Fibroblast of pulmonary artery (primary cell): ENCODE measurements at places on chromosomes 7 and 10.

DNA sequence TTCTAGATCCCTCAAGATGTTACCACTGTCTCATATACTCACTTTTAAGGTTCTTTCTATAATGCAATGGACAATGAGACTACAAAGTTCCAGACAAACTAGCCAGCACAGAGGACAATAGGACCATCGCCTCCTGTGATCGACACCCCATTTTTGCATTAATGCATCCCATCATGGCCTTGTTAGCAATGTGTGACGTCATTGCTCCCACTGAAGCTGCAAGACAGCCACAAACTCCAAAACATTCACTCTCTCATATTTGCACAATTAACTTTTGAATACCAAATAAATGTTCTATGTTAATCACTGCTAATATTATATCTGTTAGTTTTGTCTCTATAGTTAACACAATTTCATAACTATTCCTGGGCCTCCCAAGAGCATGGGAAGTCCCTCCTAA is 88.8 kb upstream of the TMEM72 start:
- no peak for DNase-seq

GRCh38 chr7:39392151-39392550 is 174.1 kb upstream of the YAE1 start:
- no peak for DNase-seq

DNA sequence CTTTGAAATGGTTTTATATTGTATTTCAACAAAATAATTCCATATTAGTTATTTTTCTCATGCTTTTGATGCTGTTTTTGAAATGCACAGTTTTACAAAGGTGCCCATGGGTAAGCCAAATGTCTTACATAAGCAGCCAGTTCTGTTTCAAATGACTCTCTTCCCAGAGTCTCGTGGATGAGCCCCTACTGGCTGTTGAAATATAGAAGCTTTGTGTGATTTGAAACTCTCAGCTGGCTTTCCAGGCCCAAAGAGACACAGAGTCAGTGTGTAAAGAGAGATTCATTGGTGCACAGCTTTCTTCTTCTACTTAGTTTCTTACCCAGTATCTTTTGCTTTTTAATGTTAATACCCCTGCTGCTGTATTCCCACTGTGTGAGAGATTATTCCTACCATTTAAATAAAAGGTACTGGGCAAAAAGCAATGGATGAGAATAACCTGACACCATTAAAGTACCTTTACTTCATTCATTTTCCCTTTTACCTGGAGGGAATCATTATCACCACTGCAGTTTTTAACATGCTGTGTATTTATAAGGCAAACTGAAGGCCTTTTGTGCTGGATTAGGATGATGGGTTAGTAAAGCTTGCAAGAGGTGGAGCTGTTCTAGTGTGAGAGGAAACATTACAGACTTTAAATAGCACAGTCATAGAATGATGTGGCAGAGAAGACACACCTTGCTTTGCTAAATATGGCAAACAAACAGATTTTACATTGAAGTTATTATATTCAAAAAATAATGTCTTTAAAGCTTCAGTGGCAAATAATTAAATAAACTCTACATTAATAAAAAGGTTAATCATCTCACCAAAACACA is 415.1 kb downstream of the THSD7A start:
- no peak for DNase-seq

DNA sequence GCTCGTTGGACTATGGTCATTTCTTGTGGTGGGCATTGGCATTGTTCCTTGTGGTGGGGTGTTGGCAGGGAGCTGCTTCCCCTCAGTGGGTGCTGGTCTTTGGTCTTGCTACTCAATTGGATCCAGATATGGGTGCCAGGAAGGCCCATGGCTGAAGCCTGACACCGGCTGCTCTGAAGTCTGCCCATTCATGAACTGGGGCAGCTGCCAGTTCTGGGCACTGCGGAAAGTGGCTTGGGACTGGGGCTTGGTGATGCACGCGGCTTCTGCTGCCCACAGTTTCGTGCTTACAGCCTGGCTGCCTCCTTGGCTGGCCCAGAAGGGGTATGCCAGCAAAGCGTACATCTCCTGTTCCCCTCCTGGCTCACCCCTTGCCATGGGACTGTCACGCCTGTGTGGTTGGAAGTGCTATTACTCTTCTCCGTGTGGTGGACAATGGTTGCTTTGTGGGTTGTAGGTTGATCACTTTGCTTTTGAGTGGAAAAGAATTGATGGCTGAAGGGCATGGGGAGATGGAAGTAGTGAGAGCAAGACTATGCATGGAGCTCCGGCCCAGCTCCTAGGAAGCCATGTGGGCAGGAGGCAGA is 54.7 kb downstream of the ADAMTS14 start:
- no peak for DNase-seq

DNA sequence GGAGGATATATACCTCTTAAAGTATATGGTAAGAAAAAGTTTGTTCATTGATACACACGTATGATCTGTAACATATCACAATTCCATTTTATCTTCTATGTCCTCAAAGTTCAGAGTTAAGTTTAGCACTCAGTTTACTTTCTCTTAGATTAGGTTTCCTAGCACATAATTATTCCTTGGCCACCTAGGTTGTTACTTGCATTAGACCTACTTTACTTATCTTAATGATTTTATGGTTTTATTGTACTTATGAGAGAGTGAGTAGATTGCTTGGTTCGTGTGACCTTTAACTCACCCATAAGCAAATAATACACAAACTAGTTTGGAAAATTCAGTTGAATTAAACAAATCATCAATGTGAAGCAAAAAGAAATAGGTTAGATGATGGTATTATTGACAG is 33.9 kb upstream of the SP4 start:
- DNase-seq, result no peak

DNA sequence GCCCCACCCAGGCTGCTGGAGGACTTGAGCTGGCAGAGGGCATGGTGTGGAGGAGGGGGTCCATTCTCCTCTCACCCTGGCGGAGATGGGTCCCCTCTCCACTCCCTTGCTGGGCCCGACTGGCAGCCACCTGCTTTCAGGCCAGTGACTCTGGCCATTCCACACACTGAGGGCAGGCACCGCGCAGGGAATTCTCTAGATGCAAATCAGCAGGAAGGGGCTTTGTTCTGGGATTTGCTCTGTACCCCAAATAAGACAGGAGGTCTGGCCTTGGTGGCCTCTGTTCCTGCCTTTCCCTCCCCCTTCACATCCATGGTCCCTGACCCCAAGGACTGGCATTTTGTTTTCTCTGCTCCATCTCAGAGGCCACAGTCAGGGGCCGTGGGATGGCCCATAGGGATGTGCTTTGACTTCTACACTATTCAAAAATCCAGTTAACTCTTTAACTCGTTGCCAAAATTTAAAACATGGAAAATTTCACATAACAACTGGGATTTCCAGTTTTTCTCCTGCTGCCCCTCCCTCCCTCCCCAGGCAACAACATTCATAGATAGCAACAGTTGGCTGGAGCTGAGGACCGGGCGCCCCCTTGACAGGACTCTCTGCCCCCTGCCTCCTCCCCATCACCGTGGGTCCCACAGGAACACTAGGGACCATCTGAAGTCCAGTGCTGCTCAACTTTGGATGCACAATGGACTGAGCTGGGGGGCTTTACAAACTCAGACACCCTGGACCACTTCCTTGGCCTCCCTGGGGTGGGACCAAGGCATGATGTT is 33.9 kb downstream of the PPIF start:
- no peak for DNase-seq

DNA sequence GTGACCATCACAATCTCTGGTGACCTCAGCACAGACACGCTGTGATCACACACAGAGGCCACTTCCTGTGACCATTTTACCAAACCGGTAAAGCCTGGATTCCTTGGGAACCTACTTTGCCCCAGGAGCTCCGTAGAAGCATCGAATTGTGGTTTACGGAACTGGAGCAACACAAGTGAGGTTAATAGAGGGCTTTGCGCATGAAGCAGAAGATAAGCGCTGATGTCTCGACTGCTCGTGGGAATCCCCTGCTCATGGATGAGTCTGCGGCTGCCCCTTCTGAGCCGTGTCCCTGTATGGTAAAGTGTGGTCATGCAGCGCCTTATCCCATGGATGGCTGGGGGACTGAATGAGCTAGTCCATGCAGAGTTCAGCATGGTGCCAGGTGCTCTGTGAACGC is 53.6 kb downstream of the VIPR2 start:
- DNase-seq, result no peak
